Germinal center (tissue), 1 donor: ENCODE measurements at places on chromosomes 7 and 10.

GRCh38 chr10:24469993-24470392 lies 253.7 kb downstream of the ARHGAP21 start:
- no peak for DNase-seq

- peak; percentile 47 for DNase-seq
These were observed 304.6 kb downstream of the PRPF18 start for GRCh38 chr10:13891128-13892000.

DNA sequence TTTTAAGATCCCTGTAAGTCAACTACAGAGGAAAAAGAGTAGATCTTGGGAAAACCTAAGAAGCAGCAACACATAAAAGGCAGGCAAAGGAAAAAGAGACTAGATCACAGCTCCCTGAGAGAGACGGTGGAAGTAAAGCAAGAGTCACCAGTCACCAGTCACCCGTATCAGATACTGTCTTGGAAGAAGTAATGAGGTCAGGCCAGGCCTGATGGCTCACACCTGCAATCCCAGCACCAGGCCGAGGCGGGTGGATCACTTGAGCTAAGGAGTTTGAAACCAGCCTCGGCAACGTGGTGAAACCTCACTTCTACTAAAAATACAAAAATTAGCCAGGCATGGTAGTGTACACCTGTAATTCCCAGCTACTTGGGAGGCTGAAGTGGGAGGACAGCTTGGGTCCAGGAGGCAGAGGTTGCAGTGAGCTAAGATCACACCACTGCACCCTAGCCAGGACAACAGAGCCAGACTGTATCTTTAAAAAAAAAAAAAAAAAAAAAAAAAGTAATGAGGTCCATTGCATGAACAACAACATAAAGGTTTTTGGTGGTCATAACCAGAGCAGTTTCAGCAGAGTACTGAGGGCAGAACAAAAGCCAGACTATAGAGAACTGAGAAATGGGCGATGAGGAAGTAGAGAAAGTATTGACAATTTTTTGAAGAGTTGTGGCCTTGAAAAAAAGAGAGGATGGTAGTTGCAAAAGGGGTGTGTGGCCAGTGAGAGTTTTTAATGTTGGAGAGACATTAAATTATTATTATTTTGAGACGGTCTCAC lies 16.9 kb downstream of the ZNF713 start:
- no peak for DNase-seq

GRCh38 chr7:91082852-91083495 lies 181.3 kb upstream of the FZD1 start:
- DNase-seq, result peak; percentile 10

- no peak for DNase-seq
These were observed 5.2 kb upstream of the ACBD5 start for GRCh38 chr10:27245836-27246235.

DNA sequence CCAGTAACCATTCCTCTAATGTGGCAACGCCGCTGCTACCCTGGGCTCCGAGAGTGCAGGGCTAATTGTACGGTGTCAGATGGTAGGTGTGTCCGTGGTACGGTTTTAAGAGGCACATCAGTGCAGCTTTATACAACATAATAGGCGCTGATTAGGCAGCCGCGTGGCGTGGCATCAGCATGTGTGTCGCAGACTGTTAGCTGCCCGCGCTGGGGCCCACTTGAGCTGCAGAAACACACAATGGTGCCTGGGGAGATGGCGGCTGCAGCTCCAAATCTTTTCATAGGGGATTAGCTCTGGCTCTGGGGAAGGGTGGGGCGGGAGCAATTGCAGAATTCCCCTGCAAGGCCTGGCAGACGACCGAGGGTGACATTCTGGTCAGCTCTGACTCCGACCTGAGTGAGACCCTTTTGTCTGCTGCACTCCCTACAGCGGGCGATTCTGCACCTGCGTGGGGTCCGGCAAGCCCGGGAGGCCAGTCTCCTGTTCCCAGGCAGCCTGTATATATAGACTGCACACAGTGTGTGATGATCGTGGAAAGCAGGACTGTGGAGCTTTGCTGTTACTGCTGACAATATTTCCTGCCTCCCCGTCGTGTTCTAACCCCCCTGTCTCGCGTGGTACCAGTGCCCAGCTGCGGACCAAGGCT lies 722.7 kb upstream of the CELF2 start:
- DNase-seq, result no peak

- no peak for DNase-seq
These were observed 113.0 kb downstream of the CYP26A1 start for GRCh38 chr10:93186653-93187052.

- no peak for DNase-seq
These were observed 164.2 kb downstream of the DGKI start for GRCh38 chr7:137682596-137682995.

DNA sequence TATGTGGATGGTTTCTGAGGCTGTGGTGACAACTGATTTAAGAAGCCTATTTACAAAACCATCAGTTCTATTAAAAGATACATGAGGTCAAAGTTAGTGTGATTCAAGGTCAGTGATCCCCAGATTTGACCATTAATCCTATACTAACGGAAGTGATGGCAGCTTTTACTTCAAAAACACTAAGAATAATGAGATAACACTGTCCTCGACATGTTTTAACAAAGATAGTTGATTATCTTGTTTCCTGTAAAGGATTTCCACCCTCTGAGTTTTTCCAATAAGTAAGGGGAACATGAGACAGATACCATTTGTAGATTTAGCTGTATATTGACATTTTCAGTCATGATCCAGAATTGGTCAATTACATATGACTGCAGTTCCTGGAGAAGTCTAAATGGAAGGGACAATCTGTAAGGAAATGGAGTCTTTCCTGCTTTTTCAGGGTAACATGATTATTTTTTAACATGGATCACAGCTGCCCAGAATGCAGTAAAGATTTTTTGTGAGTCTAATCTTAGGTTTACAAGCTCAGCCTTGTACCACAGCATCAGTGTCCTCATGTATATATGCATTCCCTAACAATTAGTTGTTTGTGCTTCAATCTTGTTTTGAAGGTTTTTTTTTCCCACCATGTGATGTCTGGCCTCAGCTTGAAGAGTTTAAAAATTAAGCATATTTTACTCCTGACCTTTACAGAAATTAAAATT lies 188.0 kb downstream of the PPP1R9A start:
- DNase-seq, result no peak

DNA sequence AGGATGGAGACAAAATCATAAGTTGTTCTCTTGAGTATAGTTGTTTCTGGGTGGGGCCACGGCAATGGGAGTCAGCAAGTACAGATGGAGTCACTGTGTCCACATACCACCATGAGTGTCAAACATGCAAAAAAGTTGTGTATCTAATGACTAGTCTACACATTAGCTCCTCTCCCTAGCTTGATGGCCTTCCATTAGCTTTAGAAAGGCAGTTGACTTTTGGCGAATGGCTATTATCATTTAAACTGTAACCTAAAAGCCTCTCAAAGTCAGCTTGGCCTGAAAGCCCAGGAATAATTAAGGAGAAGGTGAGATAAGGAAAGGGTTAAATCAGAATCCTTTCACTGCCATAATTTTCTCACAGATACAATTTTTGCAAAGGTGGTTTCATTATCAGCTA lies 95.5 kb upstream of the MEOX2 start:
- DNase-seq, result no peak

- no peak for DNase-seq
These were observed 623.1 kb upstream of the MGMT start for GRCh38 chr10:128843972-128844371.

DNA sequence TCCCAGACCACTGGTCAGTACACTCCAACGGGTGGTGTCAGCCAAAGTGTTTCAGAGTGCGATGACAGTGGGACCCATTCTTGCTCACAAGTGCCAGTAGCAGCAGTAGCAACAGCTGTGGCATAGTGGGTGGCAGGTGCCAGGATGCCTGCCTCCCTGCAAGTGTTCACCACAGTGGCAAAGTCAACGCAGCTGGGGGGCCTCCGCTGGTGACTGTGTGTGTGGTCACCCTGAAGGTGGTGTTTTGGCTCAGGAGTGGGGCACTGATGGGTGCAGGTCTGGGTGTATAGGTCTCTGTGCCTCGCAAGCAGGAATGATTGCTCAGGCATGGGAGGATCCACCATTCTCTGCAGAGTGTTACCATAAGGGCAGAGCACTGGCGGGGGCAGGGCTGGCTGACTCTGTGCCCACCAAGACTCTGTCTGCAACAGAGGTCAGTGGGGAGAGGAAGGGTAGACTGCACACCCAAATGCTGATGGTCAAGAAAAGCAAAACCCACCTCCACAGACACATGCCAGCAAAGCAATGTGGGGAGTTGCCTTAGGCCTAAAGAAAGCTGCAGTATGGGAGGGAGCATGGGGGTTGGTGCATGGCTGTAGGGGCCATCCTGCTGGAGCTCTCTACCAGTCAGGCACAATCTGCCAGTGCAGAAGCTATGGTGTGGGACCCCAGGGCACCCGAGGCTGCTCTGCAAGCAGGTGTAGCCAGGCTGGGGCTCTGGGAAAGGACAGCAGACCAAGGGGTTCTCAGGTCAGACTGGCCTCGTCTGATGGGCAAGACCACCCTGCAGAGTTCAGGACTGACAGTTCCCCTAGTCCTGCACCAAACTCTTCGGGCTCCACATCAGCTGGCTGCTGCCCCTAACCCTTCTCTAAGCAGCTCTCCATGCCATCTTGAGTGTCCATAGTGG lies 368.1 kb downstream of the CTNNA3 start:
- DNase-seq, result no peak

DNA sequence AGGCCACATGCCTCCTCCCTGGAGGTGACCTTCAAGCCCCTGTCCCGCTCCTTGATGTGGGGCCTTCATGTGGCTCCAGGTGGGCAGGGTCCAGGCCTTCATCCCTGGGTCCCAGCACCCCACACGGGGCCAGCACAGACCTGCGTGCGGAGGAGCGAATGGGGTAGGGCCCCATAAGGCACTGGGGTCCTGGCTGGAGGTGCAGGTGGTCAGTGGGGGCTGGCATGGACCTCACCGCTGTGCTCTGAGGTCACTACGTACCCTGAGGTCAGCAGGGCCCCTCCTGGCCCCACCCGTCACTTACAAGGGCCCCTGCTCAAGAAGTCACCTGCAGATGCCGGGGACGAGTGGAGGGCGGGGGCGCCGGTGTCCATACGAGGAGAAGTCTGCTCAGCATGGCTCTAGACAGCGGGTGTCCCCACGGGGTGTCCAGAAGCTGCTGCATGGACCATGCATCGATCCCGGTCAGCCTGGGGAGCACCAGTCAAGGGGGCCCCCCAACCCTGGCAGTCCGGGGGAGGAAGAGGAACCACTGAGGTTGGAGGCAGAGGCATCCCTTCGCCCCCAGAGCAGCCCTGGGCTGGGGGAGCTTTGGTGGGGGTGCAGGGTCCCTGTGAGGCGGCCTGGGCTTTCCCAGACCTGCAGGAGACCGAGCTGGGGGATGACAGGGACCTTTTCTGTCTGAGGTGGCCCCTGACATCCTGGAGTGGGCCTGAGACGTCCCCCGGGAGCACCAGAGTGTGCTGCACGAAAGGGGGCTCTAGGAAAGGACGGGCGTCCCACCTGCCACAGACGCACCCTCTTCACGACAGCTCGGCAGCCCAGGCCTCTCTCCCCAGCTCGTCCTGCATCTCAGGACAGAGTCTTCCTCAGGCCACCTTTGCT lies 34.6 kb downstream of the UNCX start:
- no peak for DNase-seq

- DNase-seq, result no peak
These were observed 675.4 kb upstream of the FOXK1 start for GRCh38 chr7:4006687-4007086.

GRCh38 chr7:11895337-11895736 lies 63.3 kb upstream of the THSD7A start:
- DNase-seq, result no peak
